ENCODE measurements at places on chromosomes 3 and 15.

GRCh38 chr15:67511606-67512005 is 9.3 kb upstream of the C15orf61 start:
- no peak for DNase-seq

DNA sequence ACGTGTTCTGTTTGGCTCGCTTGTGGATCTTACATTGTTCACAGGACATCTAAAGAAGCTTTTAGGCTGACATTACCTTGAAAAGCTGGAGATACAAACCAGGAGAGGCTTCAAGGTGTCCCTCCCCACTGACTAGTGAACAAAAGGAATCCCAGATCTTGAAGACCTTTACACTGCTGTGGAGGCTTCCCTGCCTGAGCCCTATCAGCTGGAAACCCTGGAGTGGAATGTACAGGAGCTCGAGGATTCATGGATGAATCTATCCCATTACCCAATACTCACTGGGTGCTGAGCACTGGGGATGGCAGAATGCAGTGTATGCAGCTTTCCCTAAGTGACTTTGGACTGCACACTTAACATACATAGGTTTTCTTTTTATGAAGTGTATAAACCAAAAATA is 82.3 kb upstream of the MFGE8 start:
- DNase-seq = no peak

DNA sequence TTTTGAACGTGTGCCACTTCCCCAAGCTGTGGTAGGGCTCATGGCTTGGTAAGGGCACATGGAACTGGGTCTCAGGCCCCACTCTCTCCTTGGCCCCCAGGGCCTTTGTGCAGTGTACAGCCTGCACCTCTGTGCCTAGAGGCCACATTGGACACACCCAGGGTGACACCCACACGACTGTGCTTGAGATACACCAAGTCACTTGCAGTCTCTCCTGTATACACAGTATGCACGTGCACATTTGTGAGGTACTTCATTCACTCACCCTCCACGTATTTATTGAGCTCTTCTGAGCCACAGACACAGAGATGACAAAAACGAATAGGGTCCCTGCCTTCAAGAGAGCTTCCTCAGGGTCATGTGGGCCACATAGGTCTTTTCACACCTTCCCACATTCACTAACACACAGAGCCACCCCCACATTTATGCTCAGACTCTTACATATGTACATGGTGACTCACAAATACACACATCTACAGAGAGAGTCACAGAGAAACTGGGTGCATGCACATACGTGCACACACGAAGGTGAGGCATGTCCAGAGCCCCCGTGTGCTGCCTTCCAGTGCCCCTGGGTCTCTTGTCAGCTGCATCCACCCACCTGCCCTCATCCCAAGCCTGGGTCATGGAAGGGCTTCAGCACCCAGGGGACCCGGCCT is 9.8 kb upstream of the TMEM115 start:
- no peak for DNase-seq

GRCh38 chr3:133300102-133300501 is 99.8 kb upstream of the BFSP2 start:
- DNase-seq = no peak

DNA sequence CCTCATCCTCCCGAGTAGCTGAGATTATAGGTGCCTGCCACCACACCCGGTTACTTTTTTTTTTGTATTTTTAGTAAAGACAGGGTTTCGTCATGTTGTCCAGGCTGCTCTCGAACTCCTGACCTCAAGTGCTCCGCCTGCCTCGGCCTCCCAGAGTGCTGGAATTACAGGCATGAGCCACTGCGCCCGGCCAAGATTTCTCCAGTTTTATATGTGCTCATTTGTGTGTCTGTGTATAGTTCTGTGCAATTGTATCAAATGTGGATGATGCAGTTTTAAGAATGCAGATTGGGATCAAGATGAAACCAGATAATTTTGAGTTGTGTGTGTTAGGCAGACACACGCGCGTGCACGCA is 68.3 kb downstream of the SLCO3A1 start:
- no peak for DNase-seq

GRCh38 chr3:138928727-138929372 is 18.1 kb downstream of the FOXL2 start:
- DNase-seq = no peak

DNA sequence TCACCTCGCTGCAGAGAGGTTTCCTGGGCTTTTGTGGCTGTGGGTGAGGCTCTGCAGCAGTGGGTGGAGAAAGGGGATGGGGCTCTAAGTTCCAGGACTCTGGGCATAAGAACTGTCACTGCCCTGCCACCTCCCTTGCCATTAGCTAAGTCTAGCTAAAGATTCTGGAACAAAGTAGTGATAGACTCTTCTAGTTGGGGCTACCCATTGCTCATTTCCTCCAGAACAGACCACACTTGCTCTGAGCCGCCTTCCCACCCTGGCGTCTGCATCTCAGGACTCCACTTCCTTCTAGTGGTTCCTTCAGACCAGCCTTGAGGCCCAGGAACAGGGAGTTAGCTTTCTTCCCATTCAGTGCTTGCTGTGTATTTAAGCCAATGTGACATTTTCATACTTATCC is 7.5 kb downstream of the ARHGAP31 start:
- DNase-seq = no peak

DNA sequence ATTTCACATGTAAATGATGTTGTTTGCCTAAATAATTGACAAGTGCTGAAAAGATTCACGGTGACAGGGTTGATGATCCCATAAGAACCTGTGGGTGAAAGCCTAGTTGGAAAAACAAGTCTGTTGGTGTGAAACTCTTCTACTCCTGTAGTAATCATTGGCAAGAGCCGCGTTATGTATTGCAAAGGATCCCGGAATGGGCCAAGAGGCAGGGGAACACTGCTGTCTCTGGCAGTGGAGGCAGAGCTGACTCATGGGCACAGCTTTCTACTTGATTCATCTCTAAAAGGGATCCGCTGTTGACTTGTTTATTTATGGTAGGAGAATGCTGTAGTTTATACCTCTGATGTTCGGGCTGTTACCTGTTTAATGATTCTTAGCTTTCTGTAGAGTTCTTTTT is 63.1 kb downstream of the MAP6D1 start:
- no peak for DNase-seq

DNA sequence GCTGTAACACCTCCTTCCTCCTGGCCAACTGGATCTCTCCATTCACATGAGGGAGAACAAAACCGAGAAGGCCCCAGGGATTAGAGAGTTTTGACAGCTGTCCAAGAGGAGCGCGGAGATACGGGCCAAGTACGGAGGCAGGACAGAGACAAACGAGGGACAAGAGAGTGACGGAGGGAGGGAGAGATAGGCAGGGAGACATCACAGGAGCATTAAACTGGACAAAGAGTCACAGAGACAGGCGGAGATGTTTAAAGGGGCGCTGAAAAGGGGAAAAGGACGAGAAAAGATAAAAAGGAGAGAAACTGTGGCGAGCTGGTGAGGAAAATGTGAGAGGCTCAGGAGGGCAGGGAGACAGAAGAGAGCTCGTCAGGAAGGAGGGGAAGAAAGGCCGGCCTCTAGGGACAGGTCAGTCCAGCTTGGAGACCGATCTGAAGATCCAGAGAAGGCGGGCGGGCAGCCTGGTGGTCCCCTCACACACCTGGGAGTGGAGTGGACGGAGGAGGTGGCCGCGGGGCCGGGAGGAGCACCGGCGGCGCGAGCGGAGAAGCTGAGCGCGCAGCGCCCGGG is 40.5 kb upstream of the ROPN1 start:
- peak; percentile 78 for DNase-seq

- DNase-seq = no peak
Observed at GRCh38 chr3:133283958-133284807, 115.7 kb upstream of the BFSP2 start.

- no peak for DNase-seq
Observed at GRCh38 chr3:12983319-12983718, 89.9 kb downstream of the IQSEC1 start.

DNA sequence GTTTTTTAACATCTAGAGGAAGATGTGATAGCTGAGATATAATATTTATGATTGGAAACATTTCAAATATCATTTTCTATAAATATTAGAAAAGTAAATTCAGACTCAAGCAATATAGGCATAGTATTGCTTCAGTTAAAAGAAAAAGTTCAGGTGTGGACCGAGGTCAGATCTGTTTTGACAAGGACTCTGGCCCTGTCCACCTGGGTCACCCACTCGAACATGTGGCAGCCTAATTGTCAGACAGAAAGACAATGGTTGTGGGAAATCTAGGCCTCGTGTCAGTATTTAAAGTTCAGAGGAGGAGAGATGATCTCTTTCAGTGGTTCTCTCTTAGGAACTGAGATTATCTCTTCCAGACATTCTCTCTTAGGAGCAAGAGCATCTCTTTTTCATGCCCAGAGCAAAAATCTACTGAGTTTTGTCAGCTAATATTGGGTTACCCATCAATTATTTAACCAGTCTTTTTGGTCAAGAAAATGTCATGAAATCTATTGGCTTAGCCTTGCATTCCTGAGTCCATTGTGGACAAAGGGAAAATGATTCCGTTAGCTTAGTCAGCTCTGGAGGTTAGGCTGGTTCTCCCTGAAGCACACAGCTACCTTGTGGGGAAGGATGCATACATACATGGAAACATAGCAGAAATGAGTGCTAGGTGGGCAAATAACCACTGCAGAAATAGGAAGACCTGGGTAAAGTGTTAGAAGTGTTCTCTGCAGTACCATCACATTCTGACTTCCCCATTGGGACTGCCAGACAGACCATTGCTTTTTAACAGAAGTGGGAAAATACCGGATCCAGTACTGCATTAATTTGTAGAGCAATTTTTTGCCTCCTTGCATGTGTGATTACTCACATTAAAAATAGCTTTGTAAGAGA is 343.3 kb downstream of the GRM7 start:
- no peak for DNase-seq

DNA sequence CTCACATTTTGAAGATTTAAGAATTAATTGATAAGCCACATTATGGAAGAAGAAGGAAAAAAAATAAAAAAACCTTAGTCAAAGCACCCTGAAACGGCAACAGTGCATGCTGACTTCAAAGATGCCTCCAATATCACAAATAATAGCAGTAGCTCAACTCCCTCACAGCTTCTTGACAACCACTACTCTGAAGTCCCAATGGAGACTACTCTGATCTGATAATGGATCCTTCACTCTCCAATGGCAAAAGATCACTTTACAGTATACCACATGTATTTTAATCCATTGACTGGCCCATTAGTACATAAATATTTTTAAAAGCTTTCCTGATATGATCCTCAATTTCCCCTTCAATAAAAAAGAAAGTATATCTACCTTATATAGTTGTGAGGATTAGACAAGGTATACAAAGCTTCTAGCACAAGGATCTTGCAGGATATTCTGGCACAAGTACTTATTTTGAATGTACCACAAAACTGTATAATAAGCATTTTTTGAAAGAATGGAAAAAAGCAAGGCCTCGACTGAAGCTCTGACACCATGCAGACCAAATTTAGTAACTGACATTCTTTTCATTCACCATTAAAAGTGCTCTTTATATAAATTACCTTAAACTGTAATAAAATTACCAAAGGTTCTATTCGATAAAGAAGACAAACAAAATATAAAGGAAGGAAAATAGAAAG is 91.9 kb downstream of the PEAK1 start:
- no peak for DNase-seq

DNA sequence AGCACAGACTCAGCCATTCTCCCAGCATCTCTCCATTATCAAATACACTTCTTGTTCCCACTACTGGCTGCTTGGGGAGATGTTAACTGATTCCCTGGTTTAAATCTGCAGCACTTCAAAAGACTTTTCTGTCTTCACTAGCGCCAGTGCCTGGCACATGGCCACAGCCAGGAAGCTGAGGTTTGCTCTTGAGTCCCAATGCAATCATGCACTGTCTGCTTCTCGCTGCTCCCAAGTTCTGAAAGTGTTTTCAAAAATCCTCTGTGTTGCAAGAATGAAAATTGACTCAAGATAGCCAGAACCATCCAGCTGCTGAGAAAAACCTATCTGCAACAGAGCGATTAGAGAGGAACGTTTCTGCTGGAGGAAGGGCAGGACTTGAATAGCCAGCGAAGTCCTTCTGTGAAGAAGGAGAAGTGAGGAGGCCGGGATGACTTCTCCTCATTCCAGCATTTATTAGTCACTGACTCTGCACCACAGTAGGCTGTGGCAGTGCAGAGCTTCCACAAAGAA is 358.4 kb upstream of the NR2F2 start:
- DNase-seq = no peak

- no peak for DNase-seq
Observed at GRCh38 chr15:50302581-50302980, 37.1 kb upstream of the HDC start.

- DNase-seq = no peak
Observed at GRCh38 chr15:64110950-64111678, 15.3 kb downstream of the SNX1 start.

DNA sequence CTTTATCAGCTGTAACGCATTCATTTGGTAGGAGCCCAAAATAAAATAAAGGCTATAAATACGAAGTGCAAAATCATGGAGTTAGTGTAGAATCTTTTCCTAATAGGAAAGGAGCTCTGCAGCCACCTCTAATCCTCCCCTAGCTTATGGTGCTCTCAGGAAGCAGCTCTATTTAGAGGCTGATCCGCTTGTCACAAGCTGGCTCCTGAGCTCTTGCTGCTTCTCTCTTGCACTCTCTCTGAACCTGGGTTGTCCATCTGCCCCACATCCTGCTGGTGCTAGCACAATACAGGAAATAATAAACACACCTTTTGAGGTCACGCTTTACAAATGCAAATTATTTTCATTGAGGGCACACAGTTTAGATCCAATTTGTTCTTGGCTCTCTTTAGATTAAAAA is 37.3 kb upstream of the BFSP2 start:
- no peak for DNase-seq

DNA sequence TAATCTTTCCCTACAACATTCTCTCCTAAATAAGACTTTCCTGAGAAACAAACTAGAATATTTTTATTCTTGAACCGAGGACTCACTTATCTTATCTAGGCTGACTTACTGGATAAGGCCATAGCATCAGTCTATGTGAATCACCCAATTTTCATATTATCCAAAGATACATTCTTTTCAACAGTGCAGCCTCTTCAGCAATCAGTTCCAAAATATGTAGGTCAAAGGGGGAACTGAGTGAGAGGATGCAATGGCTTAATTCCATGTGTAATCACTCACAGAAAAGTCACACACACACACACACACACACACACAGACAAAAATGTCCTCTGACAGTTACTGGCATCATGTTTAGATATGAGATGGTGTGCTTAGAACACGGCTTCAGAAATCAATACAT is 31.5 kb upstream of the MECOM start:
- DNase-seq = no peak

GRCh38 chr15:37733628-37734027 is 200.8 kb upstream of the TMCO5A start:
- DNase-seq = no peak

GRCh38 chr15:67512140-67512539 is 8.8 kb upstream of the C15orf61 start:
- DNase-seq = no peak

GRCh38 chr3:53940623-53941022 is 49.0 kb upstream of the SELENOK start:
- DNase-seq = no peak

DNA sequence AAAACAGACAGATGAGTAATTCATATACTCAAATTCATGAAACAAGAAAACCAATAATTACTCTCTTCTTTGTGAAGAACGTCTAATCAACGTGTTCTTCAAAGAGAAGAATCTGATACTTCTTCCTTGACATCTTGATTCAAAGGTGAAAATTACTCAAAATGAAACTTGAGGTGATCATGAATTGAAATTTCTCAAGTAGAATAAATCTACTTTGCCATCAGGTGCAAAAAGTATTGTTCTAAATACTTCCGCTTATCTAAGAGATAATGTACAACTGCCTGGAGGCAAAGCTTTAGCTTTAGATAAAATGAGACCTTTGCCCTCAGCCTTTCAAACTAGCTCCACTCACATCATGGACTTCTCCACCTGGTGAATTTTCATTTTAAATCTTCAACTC is 13.9 kb upstream of the XXYLT1 start:
- no peak for DNase-seq

Data from DMS 273 treated with DMSO at 0.1 percent for 48 hours (cell line).